ENCODE measurements at places on chromosomes 6 and 20.

- no peak for DNase-seq
Measured at GRCh38 chr6:37025621-37026466, 20.4 kb downstream of the FGD2 start.

- DNase-seq, result no peak
Measured at GRCh38 chr6:118012944-118013343, 105.9 kb downstream of the SLC35F1 start.

DNA sequence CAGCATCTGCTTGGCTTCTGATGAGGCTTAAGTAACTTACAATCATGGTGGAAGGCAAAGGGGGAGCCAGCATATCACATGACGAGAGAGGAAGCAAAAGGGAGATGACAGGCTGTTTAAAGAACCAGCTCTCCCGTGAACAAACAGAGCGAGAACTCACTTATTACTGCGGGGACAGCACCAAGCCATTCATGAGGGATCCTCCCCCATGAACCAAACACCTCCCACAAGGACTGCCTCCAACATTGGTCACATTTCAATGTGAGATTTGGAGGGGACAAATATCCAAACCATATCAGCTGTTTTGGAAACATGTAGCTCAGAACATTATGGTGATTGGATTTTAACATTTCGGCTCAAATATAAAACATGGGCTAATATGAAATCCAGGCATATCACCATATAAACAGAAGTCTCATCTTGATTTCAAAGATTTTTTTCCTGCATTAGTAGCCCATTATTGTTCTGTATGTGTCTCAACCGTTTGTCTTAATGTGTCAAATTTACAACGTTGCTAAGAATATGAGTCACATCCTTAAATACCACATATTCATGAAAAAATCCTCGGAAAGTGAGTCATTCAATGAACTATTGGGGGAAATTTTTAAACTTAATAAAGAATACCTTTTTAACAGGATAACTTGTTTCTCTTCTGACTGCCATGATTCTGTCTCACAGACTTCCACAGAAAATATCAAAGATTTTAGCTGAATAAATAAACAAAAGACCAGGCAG lies 894.3 kb downstream of the TFAP2A start:
- no peak for DNase-seq

- no peak for DNase-seq
Measured at GRCh38 chr20:23358923-23359593, 2.9 kb upstream of the GZF1 start.

- DNase-seq, result no peak
Measured at GRCh38 chr6:125082908-125083683, 70.5 kb upstream of the TPD52L1 start.

GRCh38 chr6:111661541-111662061 lies 55.9 kb upstream of the TRAF3IP2 start:
- no peak for DNase-seq

DNA sequence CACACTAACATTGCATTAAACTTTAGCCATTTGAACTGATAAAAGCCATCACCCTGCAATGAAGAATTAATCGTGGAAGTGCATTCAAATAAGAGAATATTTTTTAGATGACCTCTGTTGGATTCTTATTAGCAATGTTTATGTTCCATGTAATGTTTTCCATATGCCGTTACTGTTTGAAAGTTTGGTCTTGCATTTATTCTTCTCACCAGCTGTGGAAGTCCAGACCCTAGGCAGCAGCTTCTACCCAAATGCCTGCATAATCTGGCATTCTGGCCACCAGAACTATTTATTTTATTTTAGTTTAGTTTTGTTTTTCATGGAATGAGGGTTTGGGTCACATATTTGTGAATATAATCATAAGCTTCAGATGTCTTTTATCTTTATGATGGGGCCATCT lies 140.4 kb downstream of the SAMD5 start:
- no peak for DNase-seq

DNA sequence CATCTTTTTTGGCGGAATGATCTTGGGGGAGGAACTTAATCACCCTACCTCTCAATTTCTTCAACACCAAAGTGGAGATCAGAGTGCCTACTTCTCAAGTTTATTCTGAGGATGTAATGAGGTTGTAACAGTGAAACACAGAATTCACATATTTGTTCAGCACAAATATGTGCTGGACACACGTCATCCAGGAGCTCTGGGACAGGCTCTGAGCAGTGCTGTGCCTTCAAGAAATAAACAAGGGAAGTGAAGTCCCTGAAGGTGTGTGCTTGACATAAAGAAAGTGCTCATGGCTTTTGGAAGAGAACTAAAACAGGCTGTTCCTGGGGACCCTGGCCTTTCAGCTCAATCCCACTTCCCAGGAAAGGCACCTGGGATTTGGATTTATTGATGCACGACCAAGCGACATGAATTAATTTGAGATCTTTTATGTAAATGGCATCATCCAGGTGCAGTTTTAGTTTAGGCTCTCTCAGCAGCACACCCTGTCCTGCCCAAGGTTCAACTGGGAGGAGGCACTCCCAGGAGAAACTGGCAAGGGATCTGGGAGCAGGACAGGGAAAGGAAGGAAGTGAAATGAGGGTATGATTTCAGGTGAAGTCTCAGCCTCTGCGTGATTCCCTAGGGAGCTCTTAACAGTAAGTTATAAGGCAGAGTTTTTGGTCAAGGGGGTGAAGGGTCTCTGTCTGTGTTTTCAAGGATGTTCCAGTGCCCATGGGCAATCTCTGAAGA lies 211.0 kb downstream of the FOXA2 start:
- no peak for DNase-seq

DNA sequence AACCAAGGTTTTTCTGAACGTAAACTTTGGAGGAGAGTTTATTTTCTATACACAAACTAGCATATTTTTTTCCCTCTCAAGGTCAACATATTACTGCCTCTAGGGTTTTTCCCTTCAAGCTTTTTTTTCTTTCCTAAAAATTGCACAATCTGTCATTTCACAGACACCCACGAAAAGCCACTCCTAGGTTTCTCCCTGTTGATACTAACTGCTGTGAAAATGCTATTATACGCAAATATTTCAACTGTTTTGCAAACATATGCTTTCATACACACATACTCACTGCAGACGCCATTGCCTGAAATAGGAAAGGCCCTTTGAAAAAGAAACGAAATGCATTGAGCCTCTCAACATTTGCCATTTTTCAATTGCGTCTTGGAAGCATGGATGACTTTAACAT lies 333.0 kb downstream of the CD83 start:
- no peak for DNase-seq

DNA sequence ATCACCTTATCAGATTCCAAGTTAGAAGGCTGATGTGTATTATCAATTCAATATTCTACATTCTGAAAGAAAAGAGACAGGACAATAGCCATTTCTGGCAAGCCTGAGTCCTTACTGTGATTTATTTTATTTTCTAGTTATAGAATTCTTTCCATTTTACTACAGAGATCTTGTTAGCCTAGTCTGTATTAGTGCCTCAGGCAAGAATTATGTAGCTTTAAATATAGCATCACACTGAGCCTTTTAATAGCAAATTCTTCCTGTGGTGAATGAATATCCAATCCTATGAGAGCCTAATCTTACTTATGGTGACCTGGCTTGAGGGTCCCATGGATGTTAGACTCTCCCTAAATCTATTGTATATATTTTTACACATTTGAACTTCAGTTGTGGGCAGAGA lies 732.8 kb upstream of the CITED2 start:
- no peak for DNase-seq

DNA sequence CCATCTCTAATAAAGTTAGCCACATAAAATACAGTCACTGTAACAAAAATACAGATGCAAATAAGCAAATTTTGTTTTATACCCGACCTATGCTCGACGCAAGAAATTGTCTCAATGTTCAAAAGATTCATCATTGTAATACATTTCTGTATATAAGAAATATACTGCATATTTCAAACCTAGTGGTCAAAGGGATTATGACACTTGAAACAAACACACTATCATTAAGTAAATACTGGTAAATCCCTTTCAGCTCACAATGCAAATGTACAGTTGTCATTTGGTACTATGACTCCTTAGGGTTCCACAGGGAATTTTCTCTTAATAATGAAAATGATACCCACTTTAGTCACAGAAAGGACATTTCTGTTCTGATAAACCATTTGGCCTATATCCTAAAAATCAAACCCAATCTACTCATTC lies 2.2 kb downstream of the HIVEP2 start:
- DNase-seq, result no peak

DNA sequence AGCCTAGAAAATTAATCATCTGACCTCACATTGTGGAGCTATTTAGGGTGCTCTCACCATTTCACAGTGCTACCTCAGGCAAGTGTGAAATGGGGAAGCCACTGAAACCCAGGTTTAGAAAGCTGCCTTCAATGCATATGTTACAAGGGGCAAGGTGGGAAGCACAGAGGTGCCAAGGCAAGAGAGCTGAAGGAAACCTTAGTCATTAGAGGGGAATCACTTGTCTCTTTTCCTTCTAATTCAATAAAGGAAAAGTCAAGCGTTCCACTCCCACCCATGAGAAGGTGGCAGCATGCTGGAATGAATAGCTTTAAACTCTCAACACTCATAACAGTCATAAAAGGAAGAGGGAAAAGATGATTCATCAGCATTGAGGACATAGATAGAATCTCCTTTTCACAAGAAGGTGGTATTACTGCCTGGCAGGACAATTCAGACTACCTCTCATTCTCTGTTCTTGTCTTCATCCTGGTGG lies 251.9 kb upstream of the IRAK1BP1 start:
- no peak for DNase-seq

DNA sequence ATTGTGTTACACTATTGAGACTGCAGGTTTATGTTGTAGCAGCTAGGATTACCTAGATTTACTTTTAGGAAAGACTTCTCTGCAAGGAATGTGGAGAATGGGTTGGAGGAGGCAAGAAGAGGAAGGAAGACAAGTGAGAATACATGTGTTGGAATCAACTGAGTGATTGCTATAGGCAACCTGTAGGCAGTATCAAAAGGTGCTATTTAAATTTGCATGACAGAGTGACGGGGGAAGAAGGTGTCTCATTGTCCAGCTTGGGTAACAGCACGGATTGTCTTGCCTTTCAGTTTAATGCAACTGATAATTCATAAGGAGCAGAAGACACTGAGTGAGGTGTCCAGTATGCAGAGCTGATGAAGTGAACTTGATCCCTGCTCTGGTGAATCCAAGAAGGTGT lies 19.4 kb downstream of the SERPINB9 start:
- no peak for DNase-seq

GRCh38 chr6:45074439-45074838 lies 253.7 kb upstream of the RUNX2 start:
- DNase-seq, result no peak

DNA sequence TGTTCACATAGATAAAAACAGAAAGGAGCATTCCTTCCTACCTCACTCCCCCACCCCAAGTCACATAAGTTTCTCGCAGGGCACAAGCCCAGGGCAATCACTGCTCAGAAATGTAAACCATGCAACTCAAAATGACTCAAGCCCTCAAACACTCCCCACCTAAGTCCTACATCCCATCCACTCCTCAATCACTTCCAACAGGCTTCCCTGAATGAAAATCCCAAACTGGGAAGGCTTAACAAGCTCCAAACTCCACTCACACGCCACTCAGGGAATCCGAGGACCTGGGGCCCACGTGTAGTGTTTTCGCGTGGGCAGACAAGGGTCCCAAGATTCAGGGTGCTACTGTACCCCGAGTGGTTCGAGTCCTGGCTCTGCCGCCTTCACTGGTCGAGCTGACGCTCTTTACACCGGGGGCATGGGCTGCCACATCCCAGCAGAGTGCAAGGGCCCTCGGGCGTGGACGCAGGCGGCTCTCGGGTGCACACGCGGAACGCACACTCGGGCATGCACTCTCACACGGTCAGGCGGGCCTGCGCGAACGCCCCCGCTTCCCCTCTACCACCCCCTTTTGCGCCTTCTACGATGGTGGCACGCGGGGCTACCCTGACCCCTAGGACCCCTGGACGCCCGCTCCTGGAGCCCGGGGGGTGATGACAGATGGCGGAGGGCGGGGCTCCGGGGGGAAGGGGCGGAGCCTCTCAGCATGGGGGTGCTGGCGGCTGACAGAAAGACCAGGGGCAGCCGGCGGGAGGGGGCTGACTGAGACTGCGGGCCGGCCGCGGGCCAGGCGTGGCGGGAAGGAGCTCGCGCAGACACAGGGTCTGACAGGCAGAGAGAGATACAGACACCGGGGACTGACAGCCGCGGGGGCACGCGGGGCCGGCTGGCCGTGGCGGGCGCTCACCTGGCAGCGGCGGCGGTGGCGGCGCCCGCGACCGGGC lies 657 bp downstream of the ZHX3 start:
- DNase-seq, result peak; percentile 95

GRCh38 chr6:158828807-158829206 lies 9.6 kb upstream of the EZR start:
- no peak for DNase-seq

DNA sequence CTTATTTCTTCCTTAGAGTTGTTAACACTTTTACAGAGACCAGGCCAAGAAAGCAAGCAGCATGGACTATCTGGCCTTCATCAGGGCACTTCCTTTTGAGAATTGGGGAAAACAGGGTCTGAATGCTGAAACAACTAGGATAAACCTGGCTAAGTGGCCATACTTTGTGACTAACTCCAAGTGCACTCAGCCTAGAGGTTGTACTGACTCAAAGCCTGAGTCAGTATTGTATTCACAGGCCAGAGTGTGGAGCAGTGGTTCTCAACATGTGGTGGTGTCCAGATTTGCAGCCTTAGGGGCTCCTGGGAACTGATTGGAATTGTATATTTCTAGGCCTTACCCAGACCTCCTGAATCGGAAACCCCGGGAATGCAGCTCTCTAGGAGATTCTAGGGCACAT lies 20.1 kb downstream of the SEC23B start:
- no peak for DNase-seq

DNA sequence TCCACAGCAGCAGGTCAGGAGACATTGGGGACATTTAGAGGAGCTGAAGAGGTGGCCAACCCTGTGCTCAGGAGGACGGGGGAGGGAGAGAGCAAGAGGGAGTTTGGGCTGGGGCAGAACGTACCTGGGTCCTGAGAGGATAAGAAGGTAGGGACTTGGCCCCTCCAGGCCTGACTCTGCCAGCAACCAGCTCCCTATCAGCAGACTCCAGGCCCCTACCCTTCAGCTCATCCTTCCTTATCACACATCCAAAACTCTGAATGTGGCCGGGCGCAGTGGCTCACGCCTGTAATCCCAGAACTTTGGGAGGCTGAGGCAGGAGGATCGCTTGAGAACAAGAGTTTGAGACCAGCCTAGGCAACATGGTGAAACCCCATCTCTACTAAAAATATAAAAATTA lies 5.0 kb downstream of the STMN3 start:
- DNase-seq, result no peak

DNA sequence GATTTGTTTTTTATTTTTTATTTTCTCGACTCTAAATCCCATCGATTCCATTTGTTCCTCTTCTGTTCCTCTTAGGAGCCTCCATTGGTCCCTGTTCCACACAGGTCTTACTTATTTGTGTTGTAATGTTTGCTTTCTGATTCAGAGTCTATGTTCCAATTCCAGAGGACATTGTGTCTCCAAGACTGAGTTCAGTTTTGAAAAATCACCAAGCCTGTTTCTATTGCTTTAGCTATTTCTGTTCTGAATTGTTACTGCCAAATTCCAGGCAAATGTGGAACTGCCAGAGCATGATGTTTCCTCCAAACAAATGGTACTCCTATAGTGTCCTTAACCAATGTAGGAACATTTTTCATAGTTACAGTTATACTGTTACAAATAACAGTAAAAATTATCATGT lies 270.9 kb upstream of the SPTLC3 start:
- no peak for DNase-seq

- DNase-seq, result no peak
Measured at GRCh38 chr6:47634210-47635047, 64.0 kb upstream of the ADGRF4 start.

GRCh38 chr6:166586424-166587156 lies at the start of gene RAMACL:
TSS of gene RAMACL (minus strand) at chr6:166586678. CDS start at chr6:166586477, 201 bp downstream.
- DNase-seq, result no peak

GRCh38 chr6:170208651-170209353 lies 82.1 kb downstream of the DLL1 start:
- no peak for DNase-seq

All from right cardiac atrium (tissue), 5 donors.